Progenitor cell of endocrine pancreas (in vitro differentiated cells): ENCODE measurements at places on chromosomes 12 and 14.

DNA sequence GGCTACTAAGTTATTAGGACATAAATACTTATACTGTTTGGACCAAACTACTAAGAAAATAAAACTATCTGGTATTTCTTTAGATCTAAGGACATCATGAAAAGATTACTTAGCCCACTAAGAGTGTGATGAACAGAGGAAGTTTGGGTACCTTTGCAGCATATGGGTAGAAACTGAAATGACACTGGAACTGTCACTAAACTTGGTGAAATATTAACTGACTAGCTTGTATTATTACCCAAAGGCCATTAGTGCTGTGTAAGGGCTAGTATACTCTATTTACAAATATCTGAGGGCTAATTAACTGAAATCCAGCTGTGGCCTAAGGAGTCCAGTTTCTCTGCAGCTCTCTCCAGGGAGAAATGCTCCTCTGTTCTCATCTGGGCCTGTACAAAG, 45.5 kb downstream of the PAWR start:
- DNase-seq: no peak

GRCh38 chr14:98189511-98189910, 1082.5 kb downstream of the BCL11B start:
- no peak for DNase-seq

GRCh38 chr14:78367355-78367754, 197.2 kb downstream of the NRXN3 start:
- no peak for DNase-seq

GRCh38 chr14:92657457-92658142, 90.8 kb downstream of the LGMN start:
- DNase-seq: no peak

DNA sequence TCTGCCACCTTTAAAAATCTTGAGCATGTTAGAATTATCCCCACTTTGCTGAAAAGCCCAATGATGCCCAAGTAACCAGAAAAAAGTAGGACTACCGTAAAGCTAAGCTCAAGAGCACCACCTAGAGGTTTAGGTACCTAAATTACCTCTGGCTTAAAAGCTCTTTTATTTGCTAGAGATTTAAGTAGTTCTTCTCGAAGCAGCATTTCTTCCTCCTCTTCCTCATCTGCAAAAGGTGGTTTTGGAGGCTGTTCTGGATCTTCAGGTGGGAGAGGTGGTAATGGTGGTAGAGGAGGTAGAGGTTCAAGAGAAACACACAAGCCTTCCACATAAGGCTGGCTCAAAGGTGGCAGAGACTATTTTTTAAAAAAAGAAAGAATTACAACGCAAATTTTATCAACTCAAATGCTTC, 26.9 kb downstream of the ZFC3H1 start:
- DNase-seq: no peak

GRCh38 chr14:47269756-47270492, 405.5 kb downstream of the MDGA2 start:
- no peak for DNase-seq

GRCh38 chr12:33703221-33703620, 263.6 kb upstream of the SYT10 start:
- no peak for DNase-seq

DNA sequence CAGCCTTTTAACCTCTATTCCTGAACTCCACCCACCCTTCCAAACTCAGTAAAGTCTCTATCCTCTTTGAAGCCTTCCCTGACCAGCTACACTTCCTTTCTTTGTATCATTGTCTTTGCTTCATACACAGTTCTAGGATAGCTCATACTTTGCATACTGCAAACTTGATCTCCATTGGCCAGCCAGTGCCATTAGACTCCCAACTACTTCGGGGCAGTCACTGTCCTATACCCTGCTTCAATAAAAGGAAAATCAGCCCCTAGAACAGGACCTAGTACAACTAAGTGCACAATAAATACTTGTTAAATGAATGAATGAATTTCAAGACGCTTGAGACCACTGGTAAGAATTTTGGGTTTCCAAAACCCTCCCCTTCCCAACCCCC, 521 bp upstream of the PIP4K2C start:
- DNase-seq: no peak

GRCh38 chr12:5083955-5084849, 40.5 kb downstream of the KCNA5 start:
- peak; percentile 56 for DNase-seq
